ENCODE measurements at places on chromosomes 2 and 18.

DNA sequence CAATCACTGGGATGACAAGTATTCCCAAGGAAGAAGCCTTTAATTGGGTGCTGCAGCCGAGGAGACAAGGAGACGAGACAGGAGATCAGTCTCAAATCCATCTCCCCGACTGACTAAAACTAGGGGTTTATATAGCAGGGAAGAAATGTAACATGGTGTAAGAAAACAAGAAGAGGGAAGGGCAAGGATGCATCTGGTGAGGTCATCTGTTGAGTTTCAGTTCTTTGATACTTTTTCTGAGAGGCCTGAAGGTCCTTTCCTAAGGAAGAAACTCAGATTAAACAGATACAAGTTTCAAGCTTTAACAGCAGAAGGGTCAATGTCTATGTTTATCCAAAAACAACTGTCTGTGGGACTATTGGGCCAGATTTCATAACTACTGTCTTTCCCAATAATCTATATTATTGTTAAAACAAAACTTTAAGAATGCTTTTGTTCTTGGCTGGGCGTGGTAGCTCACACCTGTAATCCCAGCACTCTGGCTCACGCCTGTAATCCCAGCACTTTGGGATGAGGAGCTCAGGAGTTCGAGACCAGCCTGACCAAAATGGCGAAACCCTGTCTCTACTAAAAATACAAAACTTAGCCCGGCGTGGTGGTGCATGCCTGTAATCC lies 2.5 kb upstream of the PDCL3 start:
- DNase-seq = no peak

GRCh38 chr2:211181626-211182025 lies 625.2 kb downstream of the CPS1 start:
- DNase-seq = peak; percentile 28

- no peak for DNase-seq
Measured at GRCh38 chr2:191349990-191350389, 104.8 kb downstream of the MYO1B start.

GRCh38 chr2:173578404-173579107 lies 223.9 kb downstream of the CDCA7 start:
- no peak for DNase-seq

DNA sequence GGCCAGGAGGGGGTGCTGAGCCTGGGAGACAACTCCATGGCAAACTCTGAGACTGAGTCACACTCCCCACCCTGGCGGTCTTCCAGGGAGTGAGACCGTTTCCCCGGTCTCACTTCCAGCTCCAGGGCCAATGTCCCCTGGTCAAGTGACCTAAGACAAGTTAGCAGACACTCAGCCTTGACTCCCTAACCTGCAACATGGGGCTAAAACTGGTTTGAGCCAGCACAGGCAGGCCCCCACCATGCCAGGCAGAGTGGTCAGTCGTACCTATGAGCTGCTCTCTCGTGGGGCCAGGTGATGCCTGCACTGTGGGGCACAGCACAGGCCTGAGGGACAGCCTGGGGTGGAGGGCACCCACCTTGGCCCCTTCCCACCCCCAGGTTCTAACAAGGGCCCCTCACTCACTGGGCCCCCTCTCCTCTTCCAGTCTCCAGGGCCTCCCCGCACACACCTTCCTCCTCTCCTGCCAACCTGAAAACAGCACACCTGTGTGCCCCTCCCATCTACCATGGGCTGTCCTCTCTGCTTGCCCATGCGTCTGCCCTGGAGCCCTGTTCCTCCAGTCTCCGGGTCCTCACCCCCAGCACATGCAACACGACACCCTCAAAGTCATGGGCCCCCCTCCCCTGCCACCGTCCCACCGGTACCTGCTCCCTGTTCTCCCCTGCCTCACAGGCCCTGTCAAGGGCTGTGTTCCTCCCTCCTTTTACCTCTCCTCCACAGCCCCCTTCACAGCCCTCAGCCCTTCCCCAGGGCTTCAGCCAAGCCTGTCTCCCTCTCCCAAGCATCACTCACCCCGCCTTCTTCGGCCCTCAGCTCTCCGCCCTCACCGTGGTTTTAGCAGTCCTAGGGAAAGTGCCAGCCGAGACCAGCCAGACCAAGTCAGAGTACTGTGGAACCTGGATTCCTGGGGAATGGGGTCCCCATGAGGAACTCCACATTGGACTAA lies 1.6 kb downstream of the GPR17 start:
- no peak for DNase-seq

DNA sequence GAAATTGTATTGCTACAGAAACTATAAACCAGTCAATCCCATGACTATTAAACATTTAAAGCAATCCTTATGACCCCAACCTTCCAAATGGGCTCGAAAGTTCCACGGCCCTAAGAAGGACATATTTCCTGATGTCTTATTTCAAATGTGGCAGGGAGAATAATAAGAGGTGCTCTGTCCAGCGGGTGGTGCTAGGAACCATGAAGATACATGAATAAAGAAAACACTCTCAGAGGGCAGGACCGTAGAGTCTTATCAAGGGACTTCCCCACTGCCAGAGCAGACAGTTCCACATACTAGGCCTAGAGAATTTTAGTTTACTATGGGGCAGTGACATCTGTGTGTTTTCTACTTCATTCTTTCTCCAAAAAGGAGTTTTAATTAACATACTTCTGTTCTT lies 187.1 kb upstream of the PIK3C3 start:
- DNase-seq = peak; percentile 85

GRCh38 chr2:231364961-231365810 lies 30.3 kb upstream of the B3GNT7 start:
- peak; percentile 72 for DNase-seq

- no peak for DNase-seq
Measured at GRCh38 chr2:74816540-74817303, 17.2 kb upstream of the HK2 start.

DNA sequence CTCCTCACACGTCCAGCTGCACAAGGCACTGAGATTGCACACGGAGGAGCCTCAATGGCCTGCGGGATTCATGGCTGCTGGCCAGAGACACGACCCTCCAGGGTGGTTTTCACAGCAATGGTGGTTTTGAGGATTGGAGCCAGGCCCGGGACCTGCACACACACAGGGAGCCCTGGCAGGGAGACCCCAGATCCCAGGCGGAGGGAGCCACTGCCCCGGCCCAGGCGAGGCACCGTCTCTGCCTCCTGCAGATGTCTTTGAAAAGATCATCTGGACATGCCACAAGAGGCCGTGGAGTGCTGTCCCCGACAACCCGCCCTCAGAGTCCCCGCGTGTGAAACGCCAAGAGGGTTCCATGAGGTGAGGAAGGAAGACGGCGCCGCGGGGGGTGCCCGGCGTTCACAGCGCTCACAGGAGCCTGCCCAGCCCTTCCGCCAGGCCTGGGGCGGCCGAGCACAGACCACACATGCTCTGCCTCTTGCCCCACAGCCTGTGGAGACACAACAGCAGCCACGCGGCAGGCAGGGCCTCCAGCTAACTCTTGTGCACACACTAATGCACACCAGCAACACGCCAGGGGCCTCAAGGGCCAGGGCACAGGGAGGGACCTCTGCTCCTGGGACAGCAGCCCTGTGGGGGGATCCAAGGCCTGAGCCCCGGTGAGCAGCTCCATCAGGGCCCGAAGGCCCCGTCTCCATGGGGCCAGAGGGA lies 72.8 kb upstream of the CTDP1 start:
- no peak for DNase-seq

DNA sequence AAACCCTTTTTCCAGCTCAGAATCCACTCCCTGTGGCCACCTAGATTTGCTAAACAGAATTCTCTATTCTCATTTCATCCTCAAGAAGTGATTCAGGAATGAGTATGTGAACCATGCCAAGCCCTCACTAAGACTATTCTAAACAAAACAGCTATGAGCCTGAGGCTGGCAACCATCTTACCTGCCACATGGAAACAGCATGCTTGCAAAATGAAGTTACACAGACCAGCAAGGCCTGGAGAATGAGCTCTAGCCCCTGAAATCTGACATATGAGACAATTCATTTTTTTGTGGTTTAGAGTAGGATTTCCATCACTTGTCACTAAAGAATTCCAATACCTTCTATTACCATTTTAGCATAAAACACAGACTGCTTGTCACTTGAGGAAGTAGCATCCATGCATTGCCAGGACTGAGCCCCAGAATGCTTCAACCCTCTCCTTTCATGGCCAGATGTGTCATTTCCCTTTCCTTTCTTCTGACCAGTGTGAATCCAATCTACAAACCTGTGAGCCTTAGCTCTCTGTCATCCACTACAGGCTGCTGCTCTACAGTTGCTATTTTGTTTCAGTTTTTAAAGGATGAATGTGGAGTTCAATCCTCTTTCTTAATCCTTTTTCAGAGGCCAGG lies 744.3 kb upstream of the ACVR2A start:
- peak; percentile 17 for DNase-seq

DNA sequence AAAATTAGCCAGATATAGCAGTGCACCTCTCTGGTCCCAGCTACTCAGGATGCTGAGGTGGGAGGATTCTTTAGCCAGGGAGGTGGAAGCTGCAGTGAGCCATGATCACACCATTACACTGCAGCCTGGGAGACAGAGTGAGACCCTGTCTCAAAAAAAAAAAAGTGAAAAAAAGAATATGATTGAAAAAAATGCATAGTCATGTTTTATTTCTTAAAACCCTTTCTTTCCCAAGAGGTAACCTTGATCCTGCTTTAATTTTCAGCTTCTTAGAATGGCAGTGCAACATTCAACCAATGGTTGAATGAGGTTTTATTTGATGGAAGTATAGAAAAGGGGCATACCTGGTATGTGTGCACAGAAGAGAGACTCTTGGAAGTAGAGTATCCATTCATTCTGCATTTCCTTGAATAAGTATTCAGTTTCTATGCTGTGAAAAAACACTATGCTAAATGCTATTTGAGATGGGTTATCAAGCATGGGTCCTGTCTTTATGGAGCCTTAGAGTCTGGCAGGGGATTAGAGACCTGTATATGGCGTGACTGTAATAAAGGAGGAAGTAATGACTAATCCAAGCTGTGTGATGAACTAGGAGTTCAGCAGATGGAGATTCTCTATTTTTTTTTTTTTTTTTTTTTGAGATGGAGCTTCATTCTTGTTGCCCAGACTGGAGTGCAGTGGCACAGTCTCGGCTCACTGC lies 146.3 kb downstream of the WDSUB1 start:
- DNase-seq = peak; percentile 72

GRCh38 chr2:105103481-105103880 lies 65.6 kb downstream of the MRPS9 start:
- no peak for DNase-seq

DNA sequence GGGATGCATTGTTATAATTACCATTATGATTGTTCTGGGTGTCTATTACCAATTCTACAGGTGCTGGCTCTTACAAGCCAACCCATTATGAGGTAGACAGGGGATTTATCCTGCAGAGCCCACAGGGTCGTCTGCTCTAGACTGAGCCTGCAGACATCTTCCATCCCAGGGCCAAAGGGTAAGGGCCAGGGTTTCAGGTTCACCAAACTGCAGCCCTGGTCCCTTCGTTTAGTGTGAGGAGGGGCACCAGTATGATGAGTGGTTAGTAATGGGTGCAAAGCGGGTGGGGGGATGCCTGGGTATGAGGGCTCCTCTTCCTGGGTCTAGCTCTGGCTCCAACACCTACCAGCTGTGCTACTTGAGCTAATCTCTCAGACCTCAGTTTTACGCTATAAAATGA lies 1.2 kb upstream of the ARID5A start:
- DNase-seq = no peak

GRCh38 chr2:217436386-217436785 lies 566.4 kb downstream of the TNS1 start:
- no peak for DNase-seq

DNA sequence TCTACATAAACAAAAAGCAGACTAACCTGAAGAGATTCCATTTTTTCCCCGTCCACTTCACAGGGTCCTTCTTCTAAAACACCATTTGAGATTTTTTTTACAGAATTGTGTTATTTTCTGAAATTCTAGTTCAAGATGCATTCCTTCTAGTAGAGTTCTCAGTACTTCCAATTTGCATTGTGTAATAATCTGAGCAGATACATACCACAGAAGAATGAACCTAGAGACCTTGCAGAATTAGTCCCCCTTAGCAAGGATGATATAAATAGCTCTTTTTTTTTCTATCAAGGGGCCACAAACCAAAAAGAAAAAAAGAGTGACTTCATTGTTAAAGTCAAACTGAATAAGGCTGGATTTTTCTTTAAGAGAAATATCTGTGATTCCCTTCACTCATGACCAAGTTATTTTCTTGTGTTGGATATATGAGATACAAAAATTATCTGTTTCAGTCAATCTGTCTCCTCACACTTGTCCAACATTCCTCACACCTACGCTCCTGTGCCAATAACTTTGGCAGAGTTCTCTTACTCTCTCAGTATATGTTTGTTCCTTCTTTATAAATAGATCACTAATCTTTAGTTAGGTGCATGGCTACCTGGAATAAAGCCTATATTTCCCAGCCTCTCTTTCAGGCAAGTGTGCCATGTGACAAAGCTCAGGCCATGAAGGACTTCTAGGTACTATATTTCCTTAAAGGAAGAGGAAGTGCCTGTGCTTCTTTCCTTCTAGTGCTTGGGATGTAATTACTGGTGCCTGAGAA lies 183.5 kb downstream of the ZNF385B start:
- DNase-seq = peak; percentile 23

GRCh38 chr2:163343316-163343715 lies 392.5 kb downstream of the FIGN start:
- no peak for DNase-seq

DNA sequence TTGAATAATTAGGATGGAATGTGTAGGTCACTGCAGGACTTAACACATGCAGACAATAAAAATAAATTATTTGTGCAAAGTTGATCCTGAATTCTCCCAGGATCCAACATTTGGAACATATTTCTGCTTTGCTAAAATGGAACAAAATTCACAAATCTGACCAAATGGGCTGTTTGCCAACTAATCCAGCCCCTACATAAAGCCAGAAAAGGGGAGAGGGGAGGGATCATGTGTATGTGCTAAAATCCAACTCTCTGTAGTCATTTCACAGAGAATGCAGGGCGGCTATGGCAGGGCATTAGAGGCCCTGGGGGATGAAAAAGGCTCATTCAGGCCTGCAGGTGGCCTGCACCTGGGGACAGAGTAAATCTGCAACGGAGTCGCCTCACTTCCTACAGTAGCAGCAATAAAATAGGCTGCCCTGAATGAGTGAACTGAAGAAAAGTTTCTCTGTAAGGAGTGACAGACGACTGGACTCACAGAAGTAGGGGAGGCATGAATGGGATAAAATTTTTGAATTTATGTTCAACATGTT lies 4.0 kb upstream of the ZFP36L2 start:
- no peak for DNase-seq

- DNase-seq = no peak
Measured at GRCh38 chr2:161243312-161243711, 64.9 kb upstream of the PSMD14 start.

DNA sequence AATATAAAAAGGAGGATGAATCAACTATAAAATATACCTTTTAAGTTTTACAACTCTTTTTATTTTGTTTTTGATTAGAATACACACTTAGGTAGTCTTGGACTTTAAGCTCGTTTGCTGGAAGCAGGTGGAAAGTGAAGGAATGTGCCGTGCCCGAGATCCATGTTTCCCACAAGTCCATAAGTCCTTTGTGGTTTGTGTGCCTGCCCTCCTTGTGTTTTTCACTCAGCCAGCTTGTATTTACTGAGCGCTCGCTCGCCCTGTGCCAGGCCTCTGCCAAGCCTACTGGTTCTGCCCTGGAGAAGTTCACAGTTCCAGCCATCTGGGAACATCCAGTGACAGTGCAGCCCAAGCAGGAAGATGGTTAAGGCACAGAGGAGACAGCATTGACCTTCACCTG lies 142.6 kb downstream of the MGAT5 start:
- DNase-seq = no peak

- DNase-seq = no peak
Measured at GRCh38 chr2:161965994-161966393, 108.0 kb downstream of the DPP4 start.

- peak; percentile 70 for DNase-seq
Measured at GRCh38 chr2:118089139-118089800, 999 bp downstream of the INSIG2 start.

All from choroid plexus epithelial cell (primary cell).